ENCODE measurements at places on chromosomes 11 and 22. TPM values are rescaled to one million over a fixed set of nuclear protein-coding genes. Genes with fewer than 3 reads are reported as not detected.

DNA sequence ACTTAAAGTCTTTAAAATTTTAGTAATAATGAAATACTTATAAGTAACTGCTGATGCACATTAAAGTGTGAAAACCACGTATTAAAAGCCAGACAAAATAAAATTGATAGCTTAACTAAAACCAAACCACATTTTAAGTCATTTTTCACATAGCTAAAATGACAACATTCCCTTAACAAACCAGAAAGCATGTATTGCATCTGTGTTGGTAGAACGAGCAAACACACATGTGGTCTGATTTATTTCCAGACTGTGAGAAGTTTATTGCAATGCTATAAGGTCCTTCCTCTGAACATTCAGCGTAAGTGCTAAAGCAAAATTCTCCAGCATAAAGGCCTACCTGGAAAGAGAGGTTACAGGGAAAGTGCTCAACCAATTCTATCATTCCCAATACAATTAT, 57.8 kb downstream of the ARHGAP20 start:
- no peaks in the 10 kb centered on the region for H3K36me3 ChIP-seq
- H3K27me3 ChIP-seq = no peaks in the 10 kb centered on the region
- H3K27ac ChIP-seq = no peak overlapping the region

DNA sequence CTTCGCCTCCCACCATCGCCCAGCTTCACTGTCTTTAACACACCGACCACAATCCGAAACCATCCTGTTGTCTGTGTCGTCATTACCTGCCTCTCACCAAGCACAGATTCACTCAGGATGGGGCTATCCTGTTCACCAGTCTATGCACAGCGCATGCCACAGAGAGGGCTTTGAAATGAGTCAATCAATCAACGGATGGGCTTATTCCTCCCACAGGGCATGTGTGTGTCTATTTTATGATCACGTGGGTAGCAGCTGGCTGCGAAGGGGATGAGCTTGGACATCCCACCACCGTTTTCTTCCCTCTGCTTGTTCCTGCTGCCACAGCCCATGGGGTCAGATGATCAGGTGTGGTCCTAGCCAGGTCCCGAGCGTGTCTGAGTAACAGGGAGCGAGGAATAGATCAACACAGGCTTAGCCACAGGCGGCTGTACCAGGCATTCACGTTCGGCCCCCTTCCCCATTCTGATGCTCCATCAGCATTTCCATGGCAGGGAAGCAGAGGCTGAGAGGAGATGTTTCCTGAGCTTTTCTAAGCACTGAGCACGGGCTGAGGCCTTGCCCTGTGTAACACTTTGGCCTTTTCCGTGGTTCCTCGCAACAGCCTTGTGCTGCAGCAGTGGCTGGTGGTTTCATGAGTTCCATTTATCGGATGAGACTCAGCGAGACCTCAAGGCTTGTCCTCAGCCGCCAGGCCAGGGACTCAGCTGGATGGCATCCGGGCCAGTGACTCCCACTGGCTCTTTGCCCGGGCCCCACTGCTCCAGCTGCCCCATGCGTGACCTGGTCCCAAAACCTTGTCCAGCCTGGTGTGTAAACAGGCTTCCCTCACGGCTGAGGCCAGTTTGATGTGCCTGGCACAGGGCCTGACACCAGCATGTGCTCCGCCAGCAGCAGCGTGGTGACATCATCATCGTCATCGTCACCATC, 48.1 kb upstream of the FGF3 start:
- DNase-seq = no peak
- H3K4me1 ChIP-seq = no peaks in the 10 kb centered on the region
- H3K36me3 ChIP-seq = no peaks in the 10 kb centered on the region

DNA sequence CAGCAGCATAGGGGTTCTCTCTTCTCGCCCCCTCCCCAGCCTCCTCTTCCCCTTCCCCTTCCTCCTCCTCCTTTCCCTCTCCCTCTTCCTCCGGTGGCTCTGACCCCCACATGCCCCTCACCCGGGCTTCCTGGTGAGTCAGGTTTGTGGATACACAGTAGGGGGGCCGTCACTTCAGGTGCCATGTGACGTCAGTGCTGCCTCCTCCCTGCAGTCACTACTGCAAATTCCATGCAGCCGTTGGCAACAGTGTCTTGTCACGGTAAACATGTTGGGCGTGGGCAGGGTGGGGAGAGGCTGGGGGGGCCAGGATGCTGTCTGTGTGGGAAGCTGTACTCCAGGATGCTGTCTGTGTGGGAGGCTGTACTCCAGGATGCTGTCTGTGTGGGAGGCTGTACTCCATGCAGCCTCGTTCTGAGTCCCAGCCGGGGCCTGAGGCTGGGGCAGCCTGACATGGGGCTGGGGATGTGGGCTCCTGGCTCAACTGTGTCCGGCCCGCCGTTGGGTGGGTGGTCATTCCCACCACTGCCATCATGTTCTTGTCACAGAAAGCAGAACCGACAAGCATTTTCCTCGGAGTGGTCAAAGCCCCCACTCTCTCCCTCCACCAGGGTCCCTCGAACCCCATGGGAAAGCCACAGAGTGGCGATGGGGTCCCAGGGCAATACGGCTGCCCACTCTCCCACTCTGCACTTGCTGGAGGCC, 2.4 kb upstream of the MUC2 start:
- H3K27me3 ChIP-seq = no peaks in the 10 kb centered on the region
- DNase-seq = peak; percentile 56
- no peaks in the 10 kb centered on the region for H3K36me3 ChIP-seq
- no peak overlapping the region for H3K27ac ChIP-seq
- no peak overlapping the region for H3K4me3 ChIP-seq

GRCh38 chr11:73577496-73577917, 20.4 kb downstream of the FAM168A start:
- H3K27me3 ChIP-seq = no peaks in the 10 kb centered on the region
- H3K27ac ChIP-seq = no peak overlapping the region
- H3K36me3 ChIP-seq = no peaks in the 10 kb centered on the region
- H3K4me3 ChIP-seq = no peak overlapping the region
- DNase-seq = no peak

DNA sequence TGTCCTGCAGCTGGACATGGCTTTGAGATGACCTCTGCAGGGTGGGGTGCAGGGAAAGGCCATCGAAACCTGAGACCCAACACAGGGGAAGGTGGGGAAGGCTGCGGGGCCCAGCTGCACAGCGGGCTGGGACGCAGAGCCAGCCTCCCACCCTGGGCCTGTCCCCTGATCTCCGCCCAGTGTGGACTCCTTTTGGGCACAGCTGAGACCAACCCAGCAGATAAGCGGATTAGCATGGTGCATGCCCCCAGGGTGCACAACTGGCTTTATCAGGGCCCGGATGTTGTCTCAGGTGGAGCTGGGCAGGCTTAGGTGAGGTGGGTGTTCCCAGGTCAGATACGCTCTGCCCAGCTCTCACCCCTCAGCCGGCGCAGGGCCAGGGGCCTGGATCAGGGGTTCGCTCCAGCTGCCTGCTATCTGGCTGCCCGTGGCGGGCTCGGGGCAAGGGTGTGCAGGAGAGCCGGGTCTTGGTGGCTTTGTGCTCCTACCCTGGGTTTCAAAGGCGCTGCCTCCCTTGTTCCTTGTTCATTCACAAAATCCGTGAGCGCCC, 28.1 kb upstream of the MUC5AC start:
- no peaks in the 10 kb centered on the region for H3K27me3 ChIP-seq
- no peak overlapping the region for H3K4me3 ChIP-seq
- H3K27ac ChIP-seq = no peak overlapping the region
- DNase-seq = no peak
- H3K4me1 ChIP-seq = no peaks in the 10 kb centered on the region
- no peaks in the 10 kb centered on the region for H3K36me3 ChIP-seq

GRCh38 chr11:48150213-48150612, 66.4 kb upstream of the OR4B1 start:
- no peak for DNase-seq
- peaks cover 56% of the 10 kb centered on the region for H3K36me3 ChIP-seq
- no peaks in the 10 kb centered on the region for H3K4me1 ChIP-seq
- no peak overlapping the region for H3K4me3 ChIP-seq
- no peak overlapping the region for H3K27ac ChIP-seq

The CRYBB3 gene
- total RNA-seq = 0.72 TPM

The DEAF1 gene
- total RNA-seq = 27.1 TPM

Measured in upper lobe of right lung (tissue), 1 donor.